ENCODE measurements at places on chromosomes 3 and 15.

GRCh38 chr3:53680028-53680427 is 166.2 kb downstream of the CHDH start:
- DNase-seq, result no peak

DNA sequence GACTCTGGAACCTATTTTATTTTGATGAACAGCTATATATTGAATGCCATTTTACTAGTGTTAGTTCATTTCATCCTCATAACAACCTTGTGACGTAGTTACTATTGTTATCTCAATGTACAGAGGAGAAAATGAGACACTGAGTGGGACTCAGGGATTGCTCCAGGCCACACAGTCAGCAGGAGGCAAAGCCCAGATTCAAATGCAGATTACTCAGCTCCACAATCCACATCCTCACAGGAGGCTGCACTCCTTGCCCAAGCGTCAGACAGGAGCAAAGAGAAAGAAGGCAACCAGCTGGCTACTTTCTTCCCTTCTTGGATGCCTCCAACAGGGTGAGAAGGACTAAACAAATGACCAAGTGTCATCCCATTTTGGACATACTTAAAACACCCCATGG is 92.0 kb upstream of the CCDC54 start:
- DNase-seq, result no peak

- DNase-seq, result no peak
Observed at GRCh38 chr3:42805141-42805821, 991 bp upstream of the HIGD1A start.

DNA sequence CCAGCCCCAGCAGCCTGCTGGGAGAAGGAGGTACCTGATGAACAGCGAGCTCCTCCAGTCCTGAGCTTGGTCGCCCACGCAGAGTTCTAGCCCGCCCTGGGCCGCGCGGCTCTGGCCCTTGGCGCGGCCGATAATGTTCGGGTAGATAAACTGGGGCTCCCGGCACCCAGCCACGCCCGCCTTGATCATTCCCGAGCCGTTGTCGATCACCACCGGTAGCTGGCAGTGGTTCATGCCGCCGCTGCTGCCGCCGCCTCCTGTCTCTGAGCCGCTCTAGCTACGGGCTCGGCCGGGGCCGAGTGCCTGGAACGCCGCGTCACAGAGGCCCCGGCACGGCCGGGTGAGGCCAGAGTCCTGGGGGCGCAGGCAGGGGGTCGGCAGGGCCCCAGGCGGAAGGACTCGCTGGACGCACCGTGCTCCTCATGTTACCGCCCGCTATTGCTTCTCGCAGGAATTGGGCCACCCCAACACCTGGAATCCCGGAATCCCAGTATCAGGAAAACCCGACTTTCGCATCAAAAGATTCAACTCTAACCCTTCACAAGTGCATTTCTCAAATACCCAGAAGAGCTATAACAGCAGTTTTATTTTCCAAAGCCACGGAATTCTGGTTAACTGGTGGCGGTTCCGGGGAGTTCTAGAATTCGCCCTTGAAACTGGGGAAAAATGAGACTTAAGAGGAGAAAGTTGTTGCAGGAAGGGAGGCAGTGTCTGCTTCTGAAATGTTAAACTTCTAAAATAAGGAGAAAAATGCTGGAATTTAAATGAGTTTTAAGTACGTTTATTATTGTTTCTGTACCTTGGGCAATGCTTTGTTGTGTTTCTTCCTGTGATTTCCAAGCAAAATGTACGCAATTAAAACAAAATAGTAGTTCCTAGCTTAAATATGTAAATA is at the start of gene ACTRT3:
TSS of gene ACTRT3 (minus strand) at position 275 of the 895 bp plus-strand sequence. CDS start at position 234, 41 bp downstream.
- peak; percentile 83 for DNase-seq

- DNase-seq, result no peak
Observed at GRCh38 chr15:35141743-35142471, 56.8 kb upstream of the NANOGP8 start.

- DNase-seq, result peak; percentile 95
Observed at GRCh38 chr15:77083381-77084160, 12.7 kb upstream of the TSPAN3 start.

DNA sequence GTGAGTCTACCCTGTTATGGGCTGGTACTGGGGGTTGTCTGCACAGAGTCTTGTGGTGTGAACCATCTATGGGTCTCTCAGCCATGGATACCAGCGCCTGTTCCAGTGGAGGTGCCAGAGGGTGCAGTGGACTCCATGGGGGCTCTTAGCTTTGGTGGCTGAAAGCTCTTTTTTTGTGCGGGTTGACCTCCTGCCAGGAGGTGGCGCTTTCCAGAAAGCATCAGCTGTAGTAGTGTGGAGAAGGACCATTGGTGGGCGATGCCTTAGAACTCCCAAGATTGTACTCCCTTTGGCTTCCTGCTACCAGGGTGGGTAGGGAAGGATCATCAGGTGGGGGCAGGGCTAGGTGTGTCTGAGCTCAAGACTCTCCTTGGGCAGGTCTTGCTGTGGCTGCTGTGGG is 602.6 kb downstream of the RSL24D1 start:
- no peak for DNase-seq

- DNase-seq, result peak; percentile 44
Observed at GRCh38 chr15:85785887-85786780, 8.6 kb downstream of the KLHL25 start.

GRCh38 chr15:91849749-91850161 is 3.8 kb upstream of the SLCO3A1 start:
- DNase-seq, result peak; percentile 46

DNA sequence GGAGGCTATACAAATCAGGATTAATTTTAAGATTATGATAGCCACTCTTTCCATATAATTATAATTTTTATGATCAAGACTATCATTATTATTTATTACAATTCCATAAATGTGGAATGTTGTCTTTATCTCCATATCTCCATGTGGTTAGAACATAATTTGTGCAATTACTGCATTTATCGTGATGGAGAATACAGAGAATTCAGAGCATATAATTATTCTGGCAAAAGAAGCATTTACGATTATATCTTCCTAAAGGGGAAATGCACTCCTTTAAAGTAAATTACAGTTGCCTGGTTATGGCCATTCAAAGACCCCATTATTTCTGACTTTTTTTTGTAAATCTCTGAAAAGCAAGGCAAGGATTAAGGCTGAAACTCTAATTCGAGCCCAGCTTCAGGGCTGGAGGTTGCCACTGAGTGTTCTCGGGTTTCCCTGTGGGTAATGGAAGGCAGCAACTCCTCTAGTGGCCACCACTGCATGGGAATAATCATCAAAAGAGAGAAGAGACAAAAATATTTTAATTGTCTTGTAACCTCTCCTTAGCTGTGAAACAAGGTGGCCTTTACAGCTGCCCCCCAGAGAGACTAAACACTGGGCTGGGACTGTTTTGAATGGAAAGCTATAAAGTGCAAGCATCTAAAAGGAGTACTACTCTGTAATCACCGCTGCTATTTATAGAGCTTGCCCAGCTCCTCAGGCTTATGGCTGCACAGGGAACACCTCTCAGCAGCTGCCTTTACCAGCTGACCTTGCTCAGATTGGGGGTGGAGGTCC is 59.8 kb upstream of the PRTG start:
- no peak for DNase-seq

DNA sequence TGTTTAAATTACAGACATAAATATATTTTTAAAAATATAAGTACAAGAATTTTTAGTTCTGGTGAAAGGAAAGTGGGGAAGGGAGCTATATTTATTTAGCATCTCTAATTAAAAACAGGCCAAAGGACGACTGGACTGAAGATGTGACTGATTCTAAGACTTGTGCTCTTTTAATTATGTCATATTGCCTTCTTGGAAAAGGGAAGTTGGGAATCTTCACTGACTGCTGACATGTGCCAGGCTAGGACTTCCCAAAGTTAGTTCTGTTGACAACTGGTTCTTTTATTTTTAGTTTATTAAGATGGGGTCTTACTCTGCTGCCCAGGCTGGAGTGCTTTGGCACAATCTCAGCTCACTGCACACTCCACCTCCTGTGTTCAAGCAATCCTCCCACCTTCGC is 13.5 kb downstream of the CNOT10 start:
- no peak for DNase-seq

- DNase-seq, result no peak
Observed at GRCh38 chr3:5221701-5222100, 34.2 kb downstream of the EDEM1 start.

DNA sequence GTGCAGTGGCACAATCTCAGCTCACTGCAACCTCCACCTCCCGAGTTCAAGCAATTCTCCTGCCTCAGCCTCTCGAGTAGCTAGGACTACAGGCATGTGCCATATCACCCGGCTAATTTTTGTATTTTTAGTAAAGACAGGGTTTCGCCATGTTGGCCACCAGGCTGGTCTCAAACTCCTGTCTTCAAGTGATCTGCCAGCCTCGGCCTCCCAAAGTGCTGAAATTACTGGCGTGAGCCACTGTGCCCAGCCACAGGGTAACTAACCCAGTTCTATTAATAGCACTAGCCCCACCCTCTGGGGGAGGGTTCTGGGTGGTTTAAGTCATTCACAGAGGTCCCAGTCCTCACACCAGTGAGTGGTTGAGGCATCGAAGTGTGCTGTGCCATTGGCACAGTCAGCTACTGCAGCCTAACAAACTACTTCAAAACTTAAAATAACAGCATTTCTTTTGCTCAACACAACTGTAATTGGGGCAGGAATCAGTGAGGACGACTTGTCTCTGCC is 44.0 kb downstream of the RHCG start:
- no peak for DNase-seq

GRCh38 chr3:35966629-35967464 is 327.5 kb downstream of the ARPP21 start:
- no peak for DNase-seq

- no peak for DNase-seq
Observed at GRCh38 chr3:4582624-4583023, 89.5 kb downstream of the ITPR1 start.

GRCh38 chr3:14925729-14926591 is 21.4 kb upstream of the NR2C2 start:
- peak; percentile 37 for DNase-seq

DNA sequence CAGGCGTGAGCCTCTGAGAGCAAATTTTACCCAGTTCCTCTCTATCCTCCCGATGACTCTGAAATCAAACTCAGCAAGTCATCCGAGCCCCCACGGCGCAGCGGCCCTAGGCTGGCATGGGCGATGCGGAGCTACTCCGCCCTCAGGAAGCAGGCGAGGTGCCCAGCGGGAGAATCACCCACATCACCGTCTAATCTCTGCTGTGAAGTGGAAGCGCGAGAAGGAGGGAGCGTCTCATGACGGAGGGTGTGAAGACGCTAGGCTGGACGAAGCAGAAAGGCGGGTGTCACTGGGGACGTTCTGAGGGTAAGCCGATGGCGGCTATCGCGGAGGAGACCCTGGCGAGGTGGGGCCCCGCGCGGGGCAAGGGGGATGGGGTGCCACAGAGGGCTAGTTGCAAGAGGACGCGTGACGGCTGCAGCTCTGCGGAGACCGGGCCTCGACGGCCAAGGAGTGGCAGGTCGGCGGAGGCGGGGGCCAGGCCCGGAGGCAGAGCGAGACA is 9.1 kb upstream of the GNAI2 start:
- no peak for DNase-seq

DNA sequence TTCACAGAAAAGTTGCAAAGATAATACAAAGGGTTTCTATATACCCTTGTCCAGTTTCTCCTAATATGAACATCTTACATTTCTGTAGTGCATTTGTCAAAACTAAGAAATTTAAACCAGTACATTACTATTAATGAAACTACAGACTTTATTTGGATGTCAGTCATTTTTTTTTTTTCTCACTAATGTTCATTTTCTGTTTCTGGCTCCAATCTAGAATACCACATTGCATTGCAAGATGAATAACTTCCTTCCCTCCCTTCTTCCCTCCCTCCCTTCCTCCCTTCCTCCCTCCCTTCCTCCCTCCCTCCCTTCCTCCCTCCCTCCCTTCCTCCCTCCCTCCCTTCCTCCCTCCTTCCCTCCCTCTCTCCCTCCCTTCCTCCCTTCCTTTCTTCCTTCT is 509.2 kb upstream of the MCTP2 start:
- DNase-seq, result no peak

DNA sequence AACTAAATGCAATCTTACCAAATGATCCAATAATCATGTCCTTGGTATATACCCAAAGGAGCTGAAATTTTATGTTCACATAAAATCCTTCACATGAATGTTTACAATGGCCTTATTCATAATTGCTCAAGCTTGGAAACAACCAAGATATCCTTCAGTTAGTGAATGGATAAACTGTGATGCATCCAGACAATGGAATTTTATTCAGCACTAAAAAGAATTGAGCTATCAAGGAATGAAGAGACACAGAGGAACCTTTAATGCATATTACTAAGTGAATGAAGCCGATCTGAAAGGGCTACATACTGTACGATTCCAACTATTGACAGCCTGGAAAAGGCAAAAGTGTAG is 168.4 kb downstream of the PDE8A start:
- no peak for DNase-seq

- DNase-seq, result no peak
Observed at GRCh38 chr3:103803787-103804186, 1369.0 kb downstream of the ZPLD1 start.

Measured in Caki2 (cell line).